ENCODE measurements at places on chromosomes 2 and 18.

DNA sequence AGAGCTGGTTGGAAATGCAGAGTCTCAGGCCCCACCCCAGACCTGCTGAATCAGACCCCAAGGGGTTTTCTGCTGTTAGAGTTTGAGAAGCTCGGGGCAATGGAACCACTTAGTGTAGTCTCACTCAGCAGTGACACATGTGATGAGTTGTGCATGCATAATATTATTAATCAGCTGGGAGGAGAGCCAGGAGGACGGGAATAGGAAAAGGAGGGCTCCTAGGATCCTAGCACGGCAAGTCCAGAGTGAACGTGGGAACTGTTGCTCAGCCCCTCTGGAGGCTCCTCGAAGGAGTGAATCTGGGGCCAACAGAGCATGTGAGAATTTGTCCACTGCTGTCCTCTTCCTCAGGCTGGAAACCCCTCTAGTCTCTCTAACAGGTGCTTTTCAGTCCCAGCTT lies 87.1 kb downstream of the HS1BP3 start:
- DNase-seq: no peak

DNA sequence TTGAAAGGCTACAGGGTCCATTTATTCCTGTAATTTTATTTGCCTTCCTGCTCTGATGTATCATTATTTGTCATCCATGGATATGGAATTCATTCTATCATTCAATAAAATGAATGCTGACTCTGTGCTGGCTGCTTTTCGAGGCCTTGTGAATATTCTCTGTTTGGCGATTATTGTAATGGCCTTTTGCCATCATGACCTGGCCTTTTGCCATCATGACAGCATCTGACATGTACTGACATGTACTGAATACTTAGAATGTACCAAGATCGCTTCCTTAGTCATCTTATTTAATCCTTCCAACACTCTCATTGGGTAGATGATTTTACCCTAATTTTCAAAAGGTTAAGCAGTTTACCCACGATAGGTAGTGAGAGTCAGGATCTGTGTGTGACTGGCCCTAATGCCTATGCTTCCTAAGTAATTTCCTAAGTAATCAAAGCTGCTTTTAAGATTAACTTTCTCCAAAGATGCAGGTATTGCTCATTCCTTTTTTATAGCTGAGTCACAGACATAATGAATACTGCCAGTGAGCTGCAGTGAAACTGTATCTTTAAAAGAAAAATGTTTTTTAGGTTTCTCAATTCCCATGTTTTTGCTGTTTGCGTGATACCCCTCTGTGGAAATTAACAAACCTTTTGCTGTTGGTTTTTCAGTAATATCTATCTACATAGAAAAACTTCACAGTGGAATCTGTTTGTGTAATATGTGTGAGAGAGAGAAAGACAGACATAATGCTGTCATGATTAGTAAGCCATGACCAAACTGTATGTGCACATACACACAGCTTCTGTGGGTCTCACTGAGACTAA lies 127.8 kb downstream of the CERS6 start:
- DNase-seq: peak; percentile 32

GRCh38 chr18:53796040-53796729 lies 428.3 kb downstream of the MBD2 start:
- DNase-seq: no peak

DNA sequence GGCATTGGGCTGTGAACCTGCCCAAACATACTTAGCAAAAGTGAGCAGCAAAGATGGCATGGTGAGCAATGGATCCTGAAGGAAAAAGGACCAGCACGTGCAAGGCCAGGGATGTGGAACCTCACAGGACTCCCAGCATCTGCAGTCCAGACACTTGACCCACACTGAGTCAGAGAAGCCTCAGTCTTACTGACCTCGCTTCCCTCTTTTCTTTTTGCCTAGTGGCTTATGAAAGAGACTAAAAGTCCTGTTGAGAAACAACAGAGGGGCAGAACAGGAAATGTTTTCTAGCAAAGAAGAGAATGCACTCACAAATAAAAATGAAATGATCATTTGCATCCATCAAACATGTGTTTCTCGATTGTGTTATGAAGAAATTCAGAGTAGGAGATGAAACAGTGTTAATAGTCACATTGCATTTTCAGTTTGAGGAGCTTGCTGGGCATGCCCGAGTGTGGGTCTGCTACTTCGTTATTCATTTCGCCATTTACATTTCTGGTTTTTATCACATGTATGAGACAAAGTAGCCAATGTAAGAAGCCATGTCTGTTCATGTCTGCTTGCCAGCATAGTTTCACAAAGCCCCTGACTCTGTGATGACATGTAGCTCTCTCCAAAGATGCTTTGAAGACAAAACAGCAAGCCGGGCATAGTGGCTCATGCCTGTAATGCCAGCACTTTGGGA lies 118.4 kb downstream of the INO80D start:
- DNase-seq: no peak

DNA sequence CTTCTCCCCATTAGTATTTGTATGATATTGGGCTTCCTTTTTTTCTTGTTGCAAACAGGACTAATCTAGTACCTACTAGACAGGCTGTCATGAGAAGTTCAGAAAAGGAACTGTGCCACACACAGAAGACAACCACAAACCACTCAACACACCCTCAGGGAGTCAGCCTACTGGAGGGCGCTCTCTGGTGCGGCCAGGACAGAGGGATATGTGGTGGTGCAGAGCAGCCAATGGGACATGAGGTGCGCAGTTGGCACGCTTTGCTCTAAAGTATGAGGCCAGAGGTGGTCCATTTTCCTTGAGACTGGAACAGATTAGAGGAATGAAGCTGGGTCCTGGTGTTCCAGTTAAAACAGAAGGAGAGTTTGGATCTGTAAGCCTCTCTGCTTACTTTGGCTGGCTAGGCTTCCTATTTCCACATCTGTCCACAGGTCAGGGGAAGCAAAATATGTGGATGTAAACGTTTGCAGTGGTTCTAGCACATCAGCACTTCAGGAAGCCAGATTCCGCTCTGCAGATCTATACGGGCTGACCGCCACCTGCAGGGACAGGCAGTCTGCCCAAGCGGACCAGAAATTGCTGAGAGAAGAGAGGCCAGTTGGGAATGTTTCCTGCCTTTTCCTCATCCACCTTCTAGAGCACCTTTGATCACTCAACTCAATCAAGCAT lies 114.1 kb downstream of the GFPT1 start:
- DNase-seq: no peak

- no peak for DNase-seq
Measured at GRCh38 chr2:200219309-200220113, 87.0 kb upstream of the SPATS2L start.

DNA sequence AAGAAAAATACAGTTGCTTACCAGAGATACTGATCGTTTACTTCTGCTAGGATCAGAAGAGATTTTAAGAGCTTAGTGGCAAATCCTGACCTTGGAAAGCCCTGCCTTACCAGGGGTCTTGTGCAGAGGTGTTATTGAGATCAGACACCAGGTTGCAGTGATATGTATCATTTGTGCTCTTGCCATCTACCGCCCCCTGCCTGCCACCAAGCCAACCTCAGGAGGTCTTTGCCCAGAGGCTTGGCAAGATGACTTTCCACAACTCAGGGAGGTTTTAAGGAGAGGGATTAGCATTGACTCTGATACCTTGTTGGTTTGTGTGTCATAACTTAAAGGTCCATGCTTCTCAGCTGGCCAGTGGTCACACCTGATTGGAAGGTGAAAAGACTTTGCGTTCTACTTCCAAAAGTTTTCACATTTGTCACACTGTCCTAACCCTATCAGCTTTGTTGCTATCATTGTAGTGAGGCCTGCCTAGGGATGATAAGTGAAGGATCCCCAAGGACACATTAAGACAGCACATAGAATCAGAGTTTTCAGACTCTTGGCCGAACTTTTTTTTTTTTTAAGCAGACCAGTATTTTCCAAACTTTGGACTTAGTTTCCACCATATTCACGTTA lies 46.2 kb upstream of the MGAT5 start:
- peak; percentile 27 for DNase-seq

GRCh38 chr2:32652555-32653209 lies 24.8 kb downstream of the TTC27 start:
- no peak for DNase-seq

- DNase-seq: no peak
Measured at GRCh38 chr2:182545420-182546167, 118.8 kb upstream of the PDE1A start.

- peak; percentile 91 for DNase-seq
Measured at GRCh38 chr2:112054847-112055729, at the start of gene TMEM87B. Gene TMEM87B, plus strand, starts transcription at chr2:112055269. Its CDS starts 323 bp downstream, at chr2:112055592.

- no peak for DNase-seq
Measured at GRCh38 chr2:193428336-193428818, 1233.6 kb upstream of the TMEFF2 start.

DNA sequence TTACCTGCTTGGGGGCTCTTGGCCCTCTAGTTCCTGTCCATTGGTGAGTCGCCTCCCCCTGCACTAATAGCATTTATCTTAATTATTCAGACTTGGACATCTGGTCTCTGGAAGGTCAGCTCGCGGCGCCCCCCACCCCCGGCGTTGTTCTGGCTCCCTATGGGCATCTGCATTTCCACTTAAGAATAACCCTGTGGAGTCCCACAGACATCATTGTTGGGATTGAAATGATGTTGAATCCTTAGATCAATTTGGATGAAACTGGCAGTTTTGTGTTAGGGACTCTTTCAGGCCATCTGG lies 313.8 kb upstream of the HS6ST1 start:
- DNase-seq: no peak

GRCh38 chr18:31612124-31612523 lies 20.4 kb downstream of the TTR start:
- DNase-seq: no peak

- DNase-seq: no peak
Measured at GRCh38 chr2:215461836-215462532, 26.1 kb upstream of the FN1 start.

GRCh38 chr2:67037655-67038054 lies 359.5 kb upstream of the ETAA1 start:
- peak; percentile 96 for DNase-seq

GRCh38 chr2:98464772-98465310 lies 20.2 kb downstream of the INPP4A start:
- DNase-seq: no peak

DNA sequence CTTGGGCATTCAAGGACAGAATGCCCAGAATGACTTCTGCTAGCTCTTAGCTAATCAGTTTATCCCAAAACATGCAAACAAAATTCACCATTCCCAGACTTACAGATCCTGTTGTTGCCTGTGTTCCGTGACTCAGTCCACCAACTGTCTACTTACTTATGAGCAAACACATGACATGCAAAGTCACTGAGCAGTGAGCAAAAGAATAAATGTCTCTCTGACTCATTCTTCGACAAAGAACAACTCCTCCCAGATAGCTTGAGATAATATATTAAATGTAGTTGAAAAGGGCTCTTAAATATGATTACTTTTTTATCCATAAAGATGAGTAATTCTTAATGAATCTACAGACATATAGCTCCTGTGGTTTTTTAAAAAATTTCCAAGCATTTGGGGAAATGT lies 9.0 kb upstream of the CREG2 start:
- no peak for DNase-seq
